Heart left ventricle (tissue), 16 donors: ENCODE measurements at places on chromosomes 7 and 10.

GRCh38 chr7:35019179-35019729 is 18.0 kb downstream of the DPY19L1 start:
- no peak for DNase-seq

DNA sequence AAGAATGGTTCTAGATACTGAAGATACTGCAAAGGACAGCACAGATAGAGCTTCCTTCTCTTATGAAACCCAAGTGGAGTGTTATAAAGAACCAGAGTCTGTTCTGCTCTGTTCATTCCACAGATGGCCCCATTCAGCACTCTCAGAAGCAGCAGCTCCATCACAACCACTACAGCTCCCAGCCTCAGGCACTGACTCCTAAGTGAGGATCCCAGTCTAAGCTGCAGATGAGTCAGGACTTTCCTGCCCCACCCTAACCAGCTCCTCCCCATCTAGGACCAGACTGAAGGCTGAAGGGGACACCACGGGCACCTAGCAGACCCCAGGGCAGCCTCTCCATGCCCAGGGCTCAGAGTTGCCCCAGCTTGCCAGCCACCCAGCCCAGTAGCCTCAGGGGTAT is 379.8 kb downstream of the GRID1 start:
- no peak for DNase-seq

- no peak for DNase-seq
Observed at GRCh38 chr7:11835260-11835659, 3.3 kb upstream of the THSD7A start.

GRCh38 chr7:21054427-21055112 is 267.9 kb upstream of the SP8 start:
- no peak for DNase-seq

DNA sequence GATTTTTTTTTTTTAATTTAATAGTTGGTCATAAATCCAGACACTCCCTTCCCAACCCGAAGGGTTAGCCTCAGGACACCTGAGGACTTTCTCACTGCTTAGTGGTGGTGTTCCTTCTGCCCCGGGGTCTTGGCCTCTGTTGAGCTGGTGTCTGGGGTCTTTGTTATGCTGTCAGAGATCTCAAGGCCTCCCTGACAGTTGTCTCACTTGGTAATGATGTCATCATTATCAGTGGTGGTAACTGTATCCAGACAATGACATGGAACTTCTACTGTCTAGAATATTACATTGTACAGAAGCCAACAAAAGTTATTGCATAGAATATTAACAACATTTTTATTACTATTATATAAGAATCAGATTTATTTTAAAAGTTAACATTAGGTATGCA is 32.9 kb downstream of the PPP2R2D start:
- DNase-seq, result no peak

GRCh38 chr7:147400925-147401324 is 1189.6 kb upstream of the C7orf33 start:
- no peak for DNase-seq

- DNase-seq, result no peak
Observed at GRCh38 chr10:62852961-62853702, 37.0 kb upstream of the EGR2 start.

- DNase-seq, result no peak
Observed at GRCh38 chr7:149790754-149791360, 17.5 kb upstream of the ZNF467 start.

DNA sequence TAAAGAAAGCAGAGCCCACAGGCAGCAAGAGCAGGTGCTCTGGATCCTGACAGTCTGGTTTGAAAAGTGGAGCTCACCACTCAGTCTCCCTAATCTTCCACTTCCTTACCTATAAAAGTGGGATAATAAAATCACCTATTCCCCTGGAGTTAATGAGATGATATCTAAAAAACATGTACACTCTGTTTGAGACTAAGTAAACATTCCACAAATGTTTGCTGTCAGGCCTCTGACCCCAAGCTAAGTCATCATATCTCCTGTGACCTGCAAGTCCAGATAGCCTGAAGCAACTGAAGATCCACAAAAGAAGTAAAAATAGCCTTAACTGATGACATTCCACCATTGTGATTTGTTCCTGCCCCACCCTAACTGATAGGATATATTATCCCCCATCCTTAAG is 1324.5 kb downstream of the XPNPEP1 start:
- no peak for DNase-seq

GRCh38 chr10:10475812-10476211 is 541.9 kb upstream of the CELF2 start:
- DNase-seq, result no peak

- DNase-seq, result peak; percentile 79
Observed at GRCh38 chr7:134778941-134779740, at the start of gene CALD1. Gene CALD1 (plus strand): TSS chr7:134779634. CDS start chr7:134867734, 88,100 bp downstream.

- peak; percentile 50 for DNase-seq
Observed at GRCh38 chr10:16832351-16833080, 15.3 kb upstream of the RSU1 start.

DNA sequence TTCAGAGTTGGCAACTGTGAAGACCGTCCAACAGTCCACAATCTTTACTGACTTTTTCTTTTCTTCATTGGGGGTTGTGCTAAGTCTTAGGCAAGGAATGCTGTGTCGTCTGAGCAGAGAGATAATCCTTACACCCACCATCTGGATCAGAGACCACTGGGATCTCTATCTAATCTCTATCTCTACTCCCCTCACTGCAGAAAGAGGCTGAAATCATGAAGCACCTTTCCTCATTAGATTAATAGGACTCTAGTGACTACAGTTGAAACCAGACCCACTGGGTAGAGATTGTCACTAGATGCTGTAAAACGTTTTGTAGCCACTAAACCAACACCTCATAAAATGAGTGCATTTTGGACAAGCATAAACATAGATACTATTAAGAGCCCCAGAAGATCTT is 387.4 kb upstream of the CELF2 start:
- no peak for DNase-seq

DNA sequence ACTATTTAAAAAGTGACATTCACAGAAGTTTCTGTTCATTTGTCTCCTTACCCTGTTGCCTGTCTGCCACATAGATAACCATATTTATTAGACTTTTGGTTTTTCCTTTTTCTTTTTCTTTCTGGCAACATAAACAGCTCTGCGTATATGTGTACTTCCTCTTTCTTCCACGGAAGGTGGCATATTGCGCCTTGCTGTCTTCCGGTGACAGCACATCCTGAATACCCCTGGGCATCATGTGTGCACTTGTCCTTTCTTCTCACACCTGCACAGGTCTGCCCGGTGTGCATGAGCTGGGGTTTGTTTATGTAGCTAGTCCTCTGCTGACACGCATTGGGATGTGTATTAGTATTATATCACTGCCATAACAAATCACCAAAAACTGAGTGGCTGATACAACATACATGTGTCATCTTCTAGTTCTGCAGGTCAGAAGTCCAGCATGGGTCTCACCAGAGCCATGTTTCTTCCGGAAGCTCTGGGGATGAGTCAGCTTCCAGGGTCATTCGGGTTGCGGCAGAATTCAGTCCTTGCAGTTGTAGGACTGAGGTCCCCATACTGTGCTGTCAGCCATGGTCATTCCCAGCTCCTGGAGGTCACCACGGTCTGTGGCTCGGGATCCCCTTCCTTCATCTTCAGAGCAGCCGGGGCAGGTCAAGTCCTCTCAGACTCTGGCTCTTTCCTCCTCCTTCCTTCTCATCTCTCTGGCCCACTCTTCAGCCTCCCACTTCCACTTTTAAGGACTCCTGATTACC is 596.0 kb upstream of the FOXK1 start:
- DNase-seq, result no peak

DNA sequence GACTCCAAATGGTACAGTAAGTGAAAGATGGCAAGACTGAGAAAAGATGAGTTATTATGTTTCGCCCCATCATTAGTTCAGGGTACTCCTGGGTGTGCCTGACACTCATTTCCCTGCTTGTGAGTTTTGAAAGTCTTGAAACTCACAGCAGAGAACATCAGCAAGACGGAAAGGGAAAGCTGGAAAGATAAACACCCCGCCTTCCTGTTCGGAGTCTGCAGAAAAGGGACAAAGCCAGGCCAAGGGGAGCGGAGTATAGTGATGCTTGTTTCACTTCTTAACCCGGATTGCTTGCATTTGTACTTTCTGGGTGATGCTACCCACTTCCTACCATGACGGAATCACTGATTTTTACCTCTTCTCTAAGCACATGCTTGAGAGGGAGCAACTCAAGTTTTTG is 294.5 kb downstream of the FRMD4A start:
- no peak for DNase-seq

DNA sequence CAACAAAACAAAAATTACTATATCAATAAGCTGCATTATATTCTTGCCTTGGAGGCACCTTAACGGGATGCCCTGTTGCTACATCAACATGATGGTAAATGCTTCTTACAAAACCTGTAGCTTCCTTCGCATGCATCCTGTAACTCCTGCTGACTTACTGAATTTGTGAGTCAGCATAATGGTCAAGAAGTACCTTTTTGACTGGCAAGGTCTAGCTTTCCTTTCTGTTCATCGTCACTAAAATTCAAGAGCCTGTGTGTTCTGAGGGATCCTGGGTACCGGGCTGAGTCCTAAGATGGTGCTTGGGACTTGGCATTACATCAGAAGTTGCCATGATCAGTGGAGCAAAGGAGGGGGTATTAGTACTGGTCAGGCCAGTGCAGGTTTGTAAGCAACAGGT is 4.9 kb downstream of the PFKFB3 start:
- no peak for DNase-seq

DNA sequence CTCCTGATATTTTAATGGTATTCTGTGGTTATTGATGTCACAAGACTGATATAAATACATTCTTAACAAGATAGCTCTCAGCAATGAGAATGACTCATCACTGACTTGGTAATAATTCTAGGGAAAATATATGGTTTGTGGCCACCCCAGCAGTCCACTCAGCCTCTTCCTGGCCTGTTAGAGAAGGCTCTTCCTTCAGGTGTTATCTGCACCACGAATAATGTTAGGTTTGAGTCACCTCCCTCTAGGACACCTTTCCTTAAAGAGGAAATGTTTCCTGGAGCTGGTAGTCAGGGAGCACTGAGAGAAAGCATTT is 163.3 kb downstream of the SVIL start:
- DNase-seq, result no peak

DNA sequence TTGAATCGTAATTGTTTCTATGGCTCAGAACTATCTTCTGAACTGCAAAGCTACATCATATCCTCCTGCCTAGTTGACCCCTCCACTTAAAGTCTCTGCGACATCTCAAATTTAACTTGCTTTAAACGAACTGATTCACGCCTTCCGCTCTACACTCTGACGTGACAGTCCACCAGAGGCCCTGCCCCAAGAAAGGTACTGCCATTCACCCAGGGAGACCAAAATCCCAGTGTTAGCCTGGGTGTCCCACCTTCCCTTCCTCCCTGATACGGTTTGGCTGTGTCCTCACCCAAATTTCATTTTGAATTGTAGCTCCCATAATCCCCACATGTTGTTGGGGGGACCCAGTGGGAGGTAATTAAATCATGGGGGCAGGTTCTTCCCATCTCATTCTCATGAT is 90.8 kb downstream of the CPXM2 start:
- no peak for DNase-seq

- DNase-seq, result no peak
Observed at GRCh38 chr10:14416308-14416700, 85.6 kb upstream of the FRMD4A start.

- no peak for DNase-seq
Observed at GRCh38 chr7:129160161-129160905, 15.8 kb downstream of the TSPAN33 start.

- DNase-seq, result no peak
Observed at GRCh38 chr7:47416492-47417480, 165.1 kb downstream of the TNS3 start.

GRCh38 chr7:135943134-135943879 is 33.9 kb downstream of the MTPN start:
- no peak for DNase-seq

GRCh38 chr10:65565246-65565645 is 1360.6 kb upstream of the LRRTM3 start:
- DNase-seq, result no peak

GRCh38 chr7:27492224-27492623 is 170.5 kb downstream of the HIBADH start:
- DNase-seq, result no peak

- no peak for DNase-seq
Observed at GRCh38 chr7:75616421-75617167, 122.1 kb downstream of the HIP1 start.

DNA sequence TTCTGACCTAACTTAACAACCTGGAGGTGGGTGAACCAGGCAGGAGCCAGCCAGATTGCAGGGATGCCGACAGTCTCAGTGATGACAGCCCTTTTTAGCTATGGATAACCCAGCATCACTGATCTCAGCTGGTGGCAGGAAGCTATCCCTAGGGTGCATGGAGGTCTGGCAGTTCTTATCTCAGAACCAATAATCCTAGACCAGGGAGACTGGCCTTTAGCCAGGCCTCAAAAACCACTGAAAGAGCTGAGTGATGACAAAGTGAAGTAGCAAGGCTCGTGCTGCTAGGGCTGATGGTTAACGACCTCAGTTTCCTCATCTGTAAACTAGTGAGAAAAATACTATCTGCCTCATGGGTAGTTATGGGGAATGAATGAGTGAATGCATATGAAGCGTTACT is 112.5 kb downstream of the RALA start:
- no peak for DNase-seq

DNA sequence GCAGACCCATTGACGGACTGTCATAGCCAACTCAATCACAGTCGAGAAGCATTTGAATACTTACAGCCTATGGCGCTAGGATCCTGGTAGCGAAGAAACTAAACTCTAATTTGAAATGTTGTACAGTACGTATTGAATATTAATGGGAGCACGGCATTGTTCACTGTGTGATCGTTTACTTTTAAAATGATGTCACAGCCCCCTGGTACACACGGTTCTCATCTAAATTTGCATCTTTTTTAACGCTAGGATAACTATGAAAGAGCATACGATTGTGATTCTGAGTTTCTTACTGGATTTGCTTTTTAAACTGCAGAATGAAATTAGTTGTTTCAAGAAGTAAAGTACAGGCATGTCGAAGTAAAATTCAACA is 895 bp upstream of the NAPEPLD start:
- no peak for DNase-seq

DNA sequence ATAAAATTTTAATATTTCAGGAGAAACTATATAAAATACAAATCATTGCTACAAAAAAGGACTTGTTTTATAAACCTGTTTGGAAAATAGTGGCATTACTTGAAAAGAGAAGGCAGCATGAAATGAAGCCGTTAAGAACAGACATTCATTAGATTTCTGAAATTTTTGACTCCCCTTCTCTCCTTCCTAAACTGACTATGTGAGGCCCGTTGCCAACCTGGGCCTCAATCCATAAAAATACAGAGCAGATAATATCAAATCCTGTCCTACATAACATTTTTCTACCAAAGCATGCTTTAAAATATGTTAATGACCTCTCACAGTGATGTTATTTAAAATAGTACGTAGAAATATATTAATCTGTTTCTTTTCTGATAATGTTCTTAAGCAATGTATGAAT is 34.5 kb upstream of the ING3 start:
- no peak for DNase-seq

- no peak for DNase-seq
Observed at GRCh38 chr7:18572154-18572553, 76.6 kb downstream of the HDAC9 start.

GRCh38 chr7:157404845-157405481 is 68.2 kb downstream of the DNAJB6 start:
- peak; percentile 27 for DNase-seq
